ENCODE measurements at places on chromosomes 5 and 9.

- DNase-seq: no peak
These were observed 117.9 kb upstream of the NR5A1 start for GRCh38 chr9:124625087-124625486.

GRCh38 chr5:78339617-78340436 lies 20.6 kb upstream of the SCAMP1 start:
- no peak for DNase-seq

- DNase-seq: no peak
These were observed 13.6 kb upstream of the SET start for GRCh38 chr9:128675382-128675781.

GRCh38 chr5:74543162-74543995 lies 97.1 kb downstream of the ENC1 start:
- no peak for DNase-seq

DNA sequence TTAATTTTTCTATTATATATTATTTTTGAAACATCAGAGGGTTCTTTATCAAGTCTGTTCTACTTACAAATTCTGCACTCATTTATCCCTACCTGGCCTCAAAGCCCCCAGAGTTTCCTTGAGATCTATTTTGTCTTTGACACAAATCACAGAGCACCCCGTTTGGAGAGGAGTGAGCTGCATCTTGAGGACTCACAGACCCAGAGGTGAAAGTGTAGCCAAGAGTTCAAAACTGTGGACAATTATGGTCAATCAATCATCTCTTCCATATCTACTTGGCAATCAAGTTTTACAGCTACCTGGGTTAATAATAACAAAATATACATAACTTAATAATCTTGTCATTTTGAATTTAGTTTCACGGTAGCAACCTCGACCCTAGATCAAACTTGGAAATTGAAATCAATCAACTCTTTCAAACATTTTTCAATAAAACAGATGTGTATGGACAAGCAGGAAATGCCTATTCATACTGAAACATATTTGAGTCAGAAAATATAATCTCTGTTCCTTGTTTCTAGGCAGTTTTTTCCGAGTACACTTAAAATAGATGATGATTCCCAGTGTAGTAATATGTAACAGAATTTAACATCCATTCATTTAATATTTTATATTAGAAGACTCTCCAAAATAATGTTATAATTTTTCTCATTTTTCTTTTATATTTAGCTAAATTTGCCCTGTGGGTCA lies 13.7 kb upstream of the SYK start:
- DNase-seq: no peak

- DNase-seq: no peak
These were observed 20.6 kb downstream of the TUT7 start for GRCh38 chr9:86333651-86334050.

- no peak for DNase-seq
These were observed 135.1 kb downstream of the NSG2 start for GRCh38 chr5:174180639-174181038.
